Activated CD4-positive, alpha-beta memory T cell treated with anti-CD3 and anti-CD28 coated beads for 36 hours (primary cell): ENCODE measurements at places on chromosomes 1 and 21. TPM values are rescaled to one million over a fixed set of nuclear protein-coding genes. Genes with fewer than 3 reads are reported as not detected.

GRCh38 chr1:66402194-66402593, 131.8 kb upstream of the SGIP1 start:
- DNase-seq, result no peak

DNA sequence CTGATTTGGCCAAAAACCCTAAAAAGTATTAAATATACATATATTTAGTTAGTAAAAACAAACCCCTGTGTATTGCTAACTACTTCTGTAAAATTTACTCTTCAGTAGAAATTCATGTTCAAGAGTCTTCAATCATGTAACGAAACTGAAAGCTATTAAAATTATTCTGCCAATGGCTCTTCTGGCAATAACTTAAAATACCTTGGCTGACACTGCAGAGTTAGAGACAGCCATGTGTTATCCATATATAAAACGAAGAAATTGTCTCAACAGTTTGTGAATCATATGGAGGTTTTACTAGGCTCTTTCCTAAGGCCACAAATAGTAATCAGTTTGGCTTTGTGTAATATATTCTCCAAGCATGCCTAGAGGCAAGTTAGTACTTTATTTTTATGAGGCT, 357.2 kb downstream of the COL11A1 start:
- DNase-seq, result no peak

- no peak for DNase-seq
Observed at GRCh38 chr1:180000575-180000974, 46.0 kb downstream of the CEP350 start.

DNA sequence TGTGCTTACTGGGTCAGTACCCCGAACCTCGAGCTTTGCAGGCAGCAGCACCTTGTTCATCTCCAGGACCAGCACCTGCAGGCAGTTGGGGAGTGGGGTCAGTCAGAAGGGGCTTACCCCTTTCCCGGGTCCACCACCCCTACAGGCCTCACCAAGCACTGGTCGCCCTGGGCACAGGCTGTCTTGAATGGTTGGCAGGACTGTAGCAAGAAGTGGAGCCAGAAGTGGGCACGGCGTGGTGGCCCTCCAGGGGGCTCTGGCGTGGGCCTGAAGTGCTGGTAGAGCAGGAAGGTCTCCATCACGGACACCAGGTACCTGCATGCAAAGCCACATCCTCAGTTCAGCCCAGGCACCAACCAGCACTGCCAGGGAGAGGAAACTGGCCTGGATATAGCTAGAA, 5.2 kb downstream of the MAP3K6 start:
- DNase-seq, result no peak

- DNase-seq, result no peak
Observed at GRCh38 chr21:32186804-32187203, 92.0 kb downstream of the MIS18A start.

GRCh38 chr1:172820475-172821158, 161.7 kb downstream of the FASLG start:
- no peak for DNase-seq

GRCh38 chr1:39086865-39087409, 60.8 kb downstream of the NDUFS5 start:
- DNase-seq, result no peak

Gene CA14
- total RNA-seq, result not detected

Gene PLEKHN1
- 6.0 TPM for total RNA-seq

Gene LRRIQ3
- 1.7 TPM for total RNA-seq

Gene KRTAP19-3
- total RNA-seq, result not detected

Gene ABCA4
- total RNA-seq, result not detected
